ENCODE measurements at places on chromosomes 3 and 15. TPM values are rescaled to one million over a fixed set of nuclear protein-coding genes. Genes with fewer than 3 reads are reported as not detected.

Gene GP9
- not detected for polyA plus RNA-seq

Gene PLA2G4F
- not detected for polyA plus RNA-seq

Gene TGM4
- polyA plus RNA-seq = not detected

Gene ZNF35
- polyA plus RNA-seq = 3.8 TPM

Gene SERINC4
- polyA plus RNA-seq = 0.04 TPM

Gene AADAC
- polyA plus RNA-seq = 17.0 TPM

Gene STRA6
- 60.6 TPM for polyA plus RNA-seq

Gene ASB14
- 0.03 TPM for polyA plus RNA-seq

Gene ALDH1A3
- polyA plus RNA-seq = 12.2 TPM

DNA sequence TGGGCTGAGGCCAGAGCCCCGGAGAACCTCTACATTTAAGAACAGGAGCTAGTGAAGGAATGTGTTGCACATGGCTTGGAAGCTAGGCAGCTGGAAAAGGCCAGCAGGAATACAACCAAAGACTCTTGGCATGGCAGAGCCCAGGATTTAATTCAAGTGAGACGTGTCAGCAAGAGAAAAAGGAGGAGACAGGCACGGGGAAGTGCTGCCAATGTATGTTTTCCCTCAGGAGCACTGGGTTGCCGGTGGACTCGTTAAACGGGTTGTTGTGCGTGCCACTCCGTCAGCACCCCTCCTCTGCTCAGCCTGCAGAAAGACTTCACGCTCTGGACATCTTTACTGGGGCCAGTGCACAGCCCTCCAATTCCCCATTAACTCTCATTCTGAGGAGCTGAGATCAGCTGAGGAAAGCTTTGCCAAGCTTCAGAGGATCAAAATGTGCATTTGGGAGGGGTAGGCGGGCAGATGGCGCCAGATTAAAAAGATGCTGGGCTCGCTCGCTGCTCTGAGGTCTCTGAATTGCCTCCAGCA is 103.7 kb downstream of the PDZRN3 start:
- no peak for DNase-seq

GRCh38 chr3:119944091-119944490 is 150.2 kb downstream of the GSK3B start:
- no peak for DNase-seq

DNA sequence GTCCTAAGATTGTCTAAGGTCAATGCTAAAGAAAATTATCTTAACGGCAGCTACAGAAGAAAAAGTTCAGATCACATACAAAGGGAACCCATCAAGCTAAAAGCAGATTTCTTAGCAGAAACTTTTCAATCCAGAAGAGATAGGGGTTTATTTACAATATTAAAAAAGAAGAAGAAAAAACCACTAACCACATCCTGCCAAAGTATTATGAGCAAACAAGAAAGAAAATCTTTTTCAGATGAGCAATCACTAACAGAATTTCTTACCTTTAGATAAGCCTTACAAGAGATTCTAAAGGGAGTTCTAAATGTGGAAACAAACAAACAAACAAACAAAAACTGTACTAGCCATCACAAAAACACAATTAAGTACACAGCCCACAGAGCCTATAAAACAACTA is 1015.8 kb upstream of the EPHA6 start:
- DNase-seq = no peak

GRCh38 chr3:65728138-65728537 is 310.6 kb downstream of the MAGI1 start:
- no peak for DNase-seq

GRCh38 chr3:48927928-48928327 is 9.3 kb downstream of the ARIH2 start:
- DNase-seq = no peak

- DNase-seq = no peak
Measured at GRCh38 chr3:14539384-14539741, 779 bp downstream of the GRIP2 start.

- DNase-seq = no peak
Measured at GRCh38 chr3:194387276-194387675, 11.8 kb downstream of the GP5 start.

- DNase-seq = no peak
Measured at GRCh38 chr3:131549340-131549739, 46.6 kb upstream of the MRPL3 start.

DNA sequence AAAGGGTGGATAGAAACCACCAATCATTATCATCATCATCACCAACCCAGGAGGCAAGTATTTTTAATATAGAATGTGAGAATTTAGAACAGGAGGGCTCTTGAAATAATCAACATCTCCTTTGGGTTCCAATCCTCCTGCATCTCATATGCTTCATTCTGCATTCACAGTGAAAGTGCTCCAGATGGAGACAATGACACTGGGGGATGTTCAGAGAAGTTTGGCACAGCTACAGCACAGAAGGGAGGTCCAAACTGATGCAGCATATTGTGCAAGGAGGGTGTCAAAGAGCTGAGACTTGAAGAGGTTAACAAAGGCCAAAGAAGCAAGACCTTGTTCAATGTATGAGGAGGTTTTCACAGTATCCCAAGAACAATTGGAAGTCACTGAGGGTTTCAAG is 767.1 kb downstream of the NTRK3 start:
- no peak for DNase-seq

Measured in A549 (cell line).